Activated naive CD4-positive, alpha-beta T cell treated with anti-CD3 and anti-CD28 coated beads, Interleukin-2, amount 10 ng/mL, durations not matched to agents 7 days and 5 days (primary cell): ENCODE measurements at places on chromosomes 13 and 19.
A peak's percentile ranks its signal among the peaks of the same experiment; 100 is the strongest.

DNA sequence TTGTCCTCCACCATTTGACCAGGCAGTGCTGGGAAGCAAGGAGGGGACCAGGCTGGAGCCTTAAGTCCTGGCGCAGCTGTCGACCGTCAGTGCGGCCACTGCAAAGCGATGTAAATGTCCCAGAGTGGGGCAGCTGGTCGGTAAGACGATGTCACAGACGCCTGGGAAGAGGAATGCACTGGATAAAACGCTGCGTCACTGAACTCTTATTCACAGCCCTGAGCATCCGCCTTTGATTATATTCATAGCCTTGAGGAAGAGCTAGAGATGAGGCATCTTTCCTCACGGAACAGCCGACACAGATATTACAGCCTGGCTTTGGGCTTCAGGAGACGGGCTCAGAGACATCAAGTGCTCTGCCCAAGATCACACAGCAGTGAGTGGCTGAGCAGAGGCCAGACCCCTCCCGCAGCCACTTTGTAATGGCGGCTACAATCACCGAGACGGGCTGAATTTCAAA lies 17.6 kb upstream of the TUBGCP3 start:
- DNase-seq: no peak

GRCh38 chr19:35261356-35262100 lies 7.2 kb upstream of the USF2 start:
- peak; percentile 18 for DNase-seq

DNA sequence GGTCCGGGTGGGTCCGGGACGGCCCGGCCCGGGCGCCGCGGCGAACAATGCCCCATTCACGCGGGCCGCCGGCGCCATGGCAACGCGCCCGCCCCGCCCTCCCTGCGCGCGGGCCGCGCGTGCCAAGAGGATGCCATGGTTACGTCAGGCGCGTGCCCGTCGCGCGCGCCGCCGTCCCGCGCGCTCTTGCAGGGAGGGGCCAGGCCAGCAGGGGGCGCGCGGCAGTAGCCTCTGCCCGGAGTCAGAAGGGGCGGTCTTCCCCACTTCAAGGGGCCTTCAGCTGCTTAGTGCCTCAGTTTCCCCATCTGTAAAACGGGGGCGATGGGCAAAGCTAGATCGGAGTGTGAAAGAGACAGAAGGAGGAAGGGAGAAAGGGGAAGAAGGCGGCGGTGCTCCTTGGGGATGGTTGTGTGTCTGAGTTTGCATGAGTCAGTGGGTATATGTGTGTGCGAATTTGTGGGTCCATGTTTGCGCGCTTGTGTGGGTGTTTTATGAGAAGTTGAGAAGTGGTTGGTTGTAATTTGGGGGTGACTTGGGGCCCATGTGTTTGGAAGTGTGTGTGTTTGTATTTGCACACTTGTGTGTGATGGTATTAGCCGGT lies 11.6 kb upstream of the NFIX start:
- peak; percentile 80 for DNase-seq

DNA sequence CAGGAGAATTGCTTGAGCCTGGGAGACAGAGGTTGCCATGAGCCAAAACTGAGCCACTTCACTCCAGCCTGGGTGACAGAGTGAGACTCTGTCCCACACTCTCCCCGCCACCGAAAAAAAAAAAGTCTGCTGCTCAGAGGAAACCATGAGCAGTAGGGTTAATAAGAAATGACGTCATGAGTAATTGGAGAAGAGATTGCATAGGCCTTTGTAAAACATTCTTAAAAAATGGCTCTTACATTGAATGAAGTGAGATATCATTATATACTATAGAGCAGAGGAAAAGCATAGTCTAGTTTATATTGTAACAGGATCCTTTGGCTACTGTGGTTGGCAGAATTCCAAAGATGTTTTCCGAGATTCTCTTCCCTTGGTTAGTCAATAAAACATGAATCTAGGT lies 228.2 kb downstream of the PCDH20 start:
- DNase-seq: no peak

- no peak for DNase-seq
Observed at GRCh38 chr13:25908366-25908765, 143.4 kb downstream of the SHISA2 start.

GRCh38 chr19:32450217-32450616 lies 44.6 kb downstream of the DPY19L3 start:
- DNase-seq: no peak

GRCh38 chr19:51686171-51686570 lies 7.0 kb upstream of the SPACA6 start:
- no peak for DNase-seq

DNA sequence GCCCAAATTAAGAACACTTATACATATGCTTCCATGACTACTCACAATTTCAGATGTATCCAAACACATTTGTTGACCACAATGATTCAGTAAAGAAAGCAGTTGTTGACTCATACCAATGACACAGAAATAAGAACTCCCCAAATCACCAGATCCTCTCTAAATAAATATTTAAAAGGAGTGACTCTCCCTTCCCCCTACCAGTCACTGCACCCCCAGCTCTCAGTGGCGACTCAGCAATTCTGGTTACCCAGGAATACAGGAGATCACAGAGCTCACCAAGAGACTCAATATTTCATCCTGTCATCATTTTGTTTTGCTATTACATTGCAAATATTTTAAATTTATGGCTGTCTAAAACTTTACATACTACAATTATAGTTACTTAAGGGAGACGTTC lies 131.5 kb downstream of the RGCC start:
- no peak for DNase-seq

GRCh38 chr13:68749796-68750195 lies 1357.8 kb upstream of the ATXN8OS start:
- no peak for DNase-seq

- DNase-seq: peak; percentile 65
Observed at GRCh38 chr13:110726726-110727125, 13.2 kb downstream of the ING1 start.

DNA sequence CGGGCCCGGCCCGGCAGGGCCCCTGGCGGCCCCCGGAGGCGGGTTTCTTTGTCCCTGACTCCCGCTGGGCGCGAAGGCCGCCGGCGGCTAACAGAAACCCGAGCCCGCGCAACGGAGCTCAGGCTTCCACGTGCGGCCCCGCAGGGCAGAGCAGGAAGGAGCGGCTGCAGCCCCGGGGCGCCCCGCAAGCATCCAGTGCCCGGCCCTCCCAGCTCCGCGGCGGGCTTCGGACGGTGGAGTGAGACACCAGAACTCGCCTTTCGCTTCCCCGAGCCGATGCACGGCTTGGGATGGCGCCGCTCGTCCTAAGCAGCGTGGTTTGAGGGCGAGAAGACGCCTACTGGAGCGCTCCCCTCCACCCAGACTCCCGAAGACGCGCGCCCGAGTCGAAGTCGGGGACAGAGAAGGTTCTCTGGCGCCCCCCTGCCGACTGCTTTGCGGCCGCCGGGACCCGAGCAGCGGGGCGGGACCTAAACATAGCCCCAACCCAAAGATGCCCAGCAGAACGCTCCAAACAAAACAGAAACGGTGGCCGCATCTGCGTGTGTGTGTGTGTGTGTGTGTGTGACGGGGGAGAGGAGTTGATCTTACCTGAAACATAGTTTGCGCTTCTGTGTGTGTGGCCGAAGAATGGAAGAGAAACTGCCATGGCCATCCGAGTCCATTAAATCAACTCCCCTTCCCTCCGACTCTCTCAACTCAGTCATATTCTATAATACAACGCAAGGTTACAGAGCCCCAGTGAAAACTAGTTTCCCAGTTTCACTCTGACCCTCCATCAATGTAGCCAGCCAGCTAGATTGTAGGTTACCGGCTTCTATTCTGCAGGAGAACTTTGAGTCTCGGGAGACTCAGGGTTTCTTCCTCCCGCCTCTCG lies 629 bp upstream of the FGF9 start:
- peak; percentile 62 for DNase-seq

DNA sequence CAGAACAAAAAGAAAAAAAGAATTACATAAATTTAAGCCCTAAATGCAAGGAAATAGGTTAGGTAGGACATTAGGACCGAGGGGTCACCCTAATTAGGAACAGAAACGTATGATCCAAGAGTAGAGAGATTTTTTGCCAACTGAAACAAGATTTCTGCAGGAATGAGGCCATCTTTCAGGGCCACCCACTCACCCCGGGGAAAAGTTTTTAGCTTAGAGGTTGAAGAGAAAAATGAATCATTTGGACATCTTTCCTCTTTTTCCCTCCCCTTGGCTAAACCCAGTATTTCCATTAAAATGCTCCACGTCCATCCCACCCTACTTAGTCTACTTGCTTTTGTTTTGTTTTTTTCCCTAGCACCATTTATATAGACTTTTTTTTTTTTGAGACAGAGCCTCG lies 10.6 kb upstream of the PNMA8A start:
- no peak for DNase-seq

DNA sequence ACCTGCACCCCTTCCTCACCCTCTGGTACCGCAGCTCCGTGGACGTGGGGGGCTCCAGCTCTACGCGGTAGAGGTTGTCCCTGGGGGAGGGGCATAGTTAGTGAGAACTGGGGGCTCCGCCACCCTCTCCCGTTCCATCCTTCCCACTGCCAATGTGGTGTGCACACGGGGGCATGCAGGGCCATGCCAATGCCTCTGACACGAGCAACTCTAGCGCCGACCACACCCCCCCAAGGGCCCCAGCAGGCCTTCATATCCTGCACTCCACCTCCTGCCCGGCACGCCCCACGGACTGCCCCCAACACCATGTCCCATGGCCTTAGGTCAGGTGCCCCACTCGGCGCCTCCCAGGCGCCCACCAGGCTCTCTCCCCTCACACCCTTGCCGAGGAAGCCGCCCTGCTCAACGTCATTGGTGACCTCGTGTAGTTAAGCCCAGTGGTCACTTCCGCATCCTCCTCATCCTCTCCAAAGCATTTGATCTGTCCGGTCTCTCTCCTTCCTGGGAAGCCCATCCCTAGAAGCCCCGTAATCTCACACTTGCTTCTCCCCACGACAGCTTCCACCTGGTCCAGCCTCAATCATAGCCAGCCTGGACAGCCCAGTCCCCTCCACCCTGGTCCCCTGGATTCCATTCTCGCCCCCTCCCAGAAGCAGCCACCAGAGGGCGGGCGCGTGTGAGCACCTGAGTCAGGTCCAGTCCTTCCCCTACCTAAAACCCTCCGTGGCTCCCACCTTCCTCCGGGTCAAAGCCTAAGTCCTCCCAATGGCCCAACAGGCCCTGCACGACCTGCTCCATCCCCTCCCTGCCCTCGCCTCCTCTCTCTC lies 2.1 kb downstream of the SEMA6B start:
- peak; percentile 29 for DNase-seq

- DNase-seq: no peak
Observed at GRCh38 chr13:72004784-72005374, 137.9 kb upstream of the DACH1 start.

DNA sequence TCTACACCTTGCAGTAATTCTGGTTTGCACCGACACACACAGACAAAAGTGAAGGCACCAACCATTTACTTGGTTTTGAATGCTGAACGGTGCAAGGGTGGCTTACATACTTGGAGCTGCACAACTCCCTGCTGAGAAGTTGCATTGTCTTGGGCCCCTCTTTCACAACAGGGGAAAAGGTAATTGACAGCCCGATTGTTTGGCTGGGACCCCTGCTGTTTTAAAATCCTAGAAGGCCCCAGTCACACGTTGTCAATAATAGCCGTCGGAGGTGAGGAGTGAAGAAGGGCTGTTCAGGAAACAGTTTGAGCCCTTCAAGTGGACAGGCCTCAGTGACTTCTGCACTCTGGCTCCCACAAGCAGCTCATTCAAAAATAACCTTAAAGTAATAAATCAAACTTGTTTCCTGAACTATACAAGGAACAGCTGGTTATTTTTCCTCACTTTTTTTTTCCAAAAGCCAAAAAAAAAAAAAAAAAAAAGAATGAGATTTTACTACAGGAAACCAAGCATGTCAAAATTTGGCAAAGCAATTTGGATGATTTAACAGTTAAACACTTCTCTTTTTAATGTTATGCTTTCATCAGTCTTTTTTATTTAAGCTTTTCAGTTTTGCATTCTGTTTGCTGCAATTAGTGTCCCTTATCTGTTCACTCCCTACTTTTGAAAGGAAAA lies 19.0 kb upstream of the SPRY2 start:
- DNase-seq: no peak

- no peak for DNase-seq
Observed at GRCh38 chr19:47623151-47623920, 14.4 kb downstream of the BICRA start.

GRCh38 chr13:25630329-25630900 lies 258.6 kb downstream of the ATP8A2 start:
- no peak for DNase-seq

- peak; percentile 54 for DNase-seq
Observed at GRCh38 chr13:44768239-44768638, 192.1 kb upstream of the TSC22D1 start.
